ENCODE measurements at places on chromosomes 11 and 22. TPM values are rescaled to one million over a fixed set of nuclear protein-coding genes. Genes with fewer than 3 reads are reported as not detected.

Gene OR6A2
- 2.9 TPM for total RNA-seq

Gene PANX3
- not detected for total RNA-seq

Gene GLB1L2
- total RNA-seq, result not detected

Gene CAPN5
- total RNA-seq, result 0.07 TPM

Gene UBQLNL
- total RNA-seq, result not detected

Gene SCGB1A1
- total RNA-seq, result not detected

Gene SOX10
- not detected for total RNA-seq

Gene NOX4
- not detected for total RNA-seq

Gene TTC28
- total RNA-seq, result 12.4 TPM

Gene SNX32
- not detected for total RNA-seq

Gene RCOR2
- total RNA-seq, result 2.4 TPM

Gene IGSF9B
- 5.6 TPM for total RNA-seq

Gene HORMAD2
- total RNA-seq, result not detected

Gene OTOG
- not detected for total RNA-seq

Gene GGTLC2
- total RNA-seq, result not detected

Gene MPZL3
- 2.7 TPM for total RNA-seq

Gene TRIM48
- not detected for total RNA-seq

Gene ZC3H12C
- total RNA-seq, result not detected

Gene CTSW
- total RNA-seq, result not detected

Gene OR4X2
- total RNA-seq, result not detected

Gene ACR
- total RNA-seq, result not detected

Gene ASCL2
- total RNA-seq, result not detected

Gene C11orf86
- total RNA-seq, result not detected

Gene PANX2
- not detected for total RNA-seq

Gene ROBO4
- not detected for total RNA-seq

Gene RRAS2
- total RNA-seq, result 0.87 TPM

Gene ISX
- not detected for total RNA-seq

Gene MMP8
- not detected for total RNA-seq

Gene WNT11
- 0.30 TPM for total RNA-seq

Gene ACCS
- total RNA-seq, result 65.3 TPM

Gene TSSC4
- total RNA-seq, result 47.5 TPM

Gene CRYBB2
- total RNA-seq, result not detected

Gene JAML
- total RNA-seq, result 9.1 TPM

Gene POU2AF3
- not detected for total RNA-seq

Gene TECTA
- not detected for total RNA-seq

Gene C11orf97
- total RNA-seq, result not detected

Gene PHOX2A
- total RNA-seq, result not detected
